ENCODE measurements at places on chromosomes 7 and 10.

GRCh38 chr10:26488344-26488743 lies 50.2 kb downstream of the APBB1IP start:
- DNase-seq: no peak

DNA sequence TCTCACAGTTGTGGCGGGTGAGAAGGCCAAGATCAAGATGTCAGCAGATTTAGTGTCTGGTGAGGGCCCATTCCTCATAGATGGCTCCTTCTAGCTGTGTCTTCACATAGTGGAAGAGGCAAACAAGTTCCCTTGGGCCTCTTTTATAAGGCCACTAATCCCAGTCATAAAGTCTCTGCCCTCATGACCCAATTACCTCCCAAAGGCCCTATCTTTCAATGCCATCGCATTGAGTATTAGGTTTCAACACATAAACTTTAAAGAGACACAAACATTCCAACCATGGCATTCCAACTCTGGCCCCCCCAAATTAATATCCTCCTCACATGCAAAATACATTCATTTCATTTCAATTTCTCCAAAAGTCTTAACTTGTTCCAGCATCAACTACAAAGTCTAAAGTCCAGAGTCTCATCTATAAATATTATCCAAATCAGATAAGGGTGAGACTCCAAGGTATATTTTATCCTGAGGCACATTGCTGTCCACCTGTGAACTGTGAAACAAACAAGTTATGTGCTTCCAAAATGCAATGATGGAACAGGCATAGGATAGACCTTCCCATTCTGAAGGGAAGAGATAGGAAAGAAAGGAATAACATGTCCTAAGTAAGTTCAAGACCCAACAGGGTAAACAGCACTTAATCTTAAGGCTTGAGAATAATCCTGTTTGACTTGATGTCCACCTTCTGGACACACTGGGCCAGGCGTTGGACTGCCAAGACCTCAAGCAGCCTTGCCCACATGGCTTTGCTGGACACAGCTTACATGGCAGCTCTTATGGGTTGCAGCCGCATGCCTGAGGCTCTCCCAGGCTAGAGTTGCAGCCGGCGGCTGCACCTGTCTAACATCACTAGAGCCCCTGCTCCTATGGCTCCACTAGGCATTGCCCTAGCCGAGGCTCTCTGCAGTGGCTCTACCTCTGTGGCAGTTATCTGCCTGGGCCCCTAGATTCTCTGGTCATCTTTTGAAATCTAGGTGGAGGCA lies 312.8 kb downstream of the TNS3 start:
- no peak for DNase-seq

DNA sequence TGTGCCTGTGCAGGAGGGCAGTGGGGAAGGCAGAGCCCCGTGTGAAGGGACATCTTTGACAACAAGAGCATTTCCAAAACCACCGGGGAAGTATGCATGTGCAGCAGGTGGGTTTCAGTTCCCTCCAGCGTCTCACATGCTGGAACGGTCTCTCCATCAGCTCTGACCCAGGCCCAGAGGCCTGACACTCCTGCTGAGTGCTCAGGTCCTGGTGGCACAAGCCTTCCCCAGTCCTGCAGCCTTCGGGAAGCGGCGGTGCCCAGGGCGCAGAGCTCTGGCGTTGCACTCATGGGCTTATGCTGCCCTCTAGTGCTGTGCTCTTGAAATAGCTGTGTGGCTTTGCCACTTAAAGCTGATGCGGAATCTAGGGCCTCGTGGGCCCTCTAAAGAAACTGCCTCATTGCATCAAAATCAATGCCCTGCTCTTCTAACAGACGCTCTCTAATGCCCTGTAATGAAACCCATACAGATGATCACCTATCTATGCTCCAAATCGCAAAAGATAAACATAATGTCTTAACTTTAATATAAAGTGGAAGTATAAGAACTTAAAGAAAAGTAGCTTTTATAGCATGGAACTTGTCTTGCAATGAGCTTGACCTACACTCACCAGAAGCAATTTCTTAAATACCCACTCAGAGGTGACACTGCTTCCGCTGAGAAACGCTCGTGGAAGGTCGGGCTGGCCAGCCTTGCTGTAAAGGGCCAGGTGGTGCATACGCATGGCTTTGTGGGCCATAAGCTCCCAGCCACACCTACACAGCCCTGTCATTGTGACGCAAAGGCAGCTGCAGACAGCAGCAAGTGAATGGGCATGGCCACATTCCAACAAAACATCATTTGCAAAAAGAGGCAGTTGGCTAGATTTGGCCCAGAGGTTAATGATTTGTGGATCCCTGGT lies 38.6 kb downstream of the CLRN3 start:
- peak; percentile 74 for DNase-seq

- DNase-seq: no peak
Observed at GRCh38 chr10:974038-974784, 14.0 kb upstream of the GTPBP4 start.

- no peak for DNase-seq
Observed at GRCh38 chr10:102322914-102323313, 72.6 kb upstream of the NFKB2 start.

DNA sequence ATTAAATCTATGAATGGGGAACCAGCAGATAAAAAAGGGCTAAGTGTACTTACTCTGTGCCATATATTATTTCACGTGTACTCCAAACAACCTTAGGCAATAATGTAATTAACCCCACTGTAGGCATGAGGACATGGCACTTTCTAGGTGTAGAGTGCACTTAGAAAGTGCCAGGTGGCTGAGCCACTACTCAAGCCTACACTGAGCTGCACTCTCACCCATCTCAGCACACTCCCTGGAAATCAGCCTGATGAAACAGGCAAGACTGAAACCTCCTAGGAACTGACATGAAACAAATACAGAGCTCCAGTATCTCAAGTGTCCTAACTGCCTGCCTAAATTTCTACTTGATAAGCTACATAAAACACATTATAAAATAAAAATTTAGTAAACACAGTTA lies 147.4 kb downstream of the KMT2E start:
- no peak for DNase-seq

- no peak for DNase-seq
Observed at GRCh38 chr7:151682831-151683614, 163.3 kb upstream of the RHEB start.

- no peak for DNase-seq
Observed at GRCh38 chr10:77084431-77085144, 553.0 kb downstream of the KCNMA1 start.

DNA sequence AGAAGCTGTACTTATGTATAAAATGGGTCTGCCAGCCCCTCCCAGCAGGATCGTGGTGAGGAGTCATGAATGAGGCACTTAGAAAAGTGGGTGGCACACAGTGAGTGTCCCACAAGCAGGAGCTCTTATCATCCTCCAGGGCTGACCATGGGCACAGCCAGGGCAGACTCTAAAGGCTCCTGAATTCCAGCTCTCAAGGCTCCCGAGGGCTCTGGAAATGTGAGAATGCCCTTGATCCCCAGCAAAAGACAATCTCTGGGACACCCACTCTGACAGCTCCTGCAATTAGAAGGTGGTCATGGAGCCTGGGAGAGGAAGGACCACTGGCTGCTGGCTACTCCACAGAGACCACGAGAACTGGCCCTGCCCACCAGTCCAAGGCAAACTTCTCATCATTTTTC lies 1.6 kb downstream of the VSTM4 start:
- DNase-seq: no peak

DNA sequence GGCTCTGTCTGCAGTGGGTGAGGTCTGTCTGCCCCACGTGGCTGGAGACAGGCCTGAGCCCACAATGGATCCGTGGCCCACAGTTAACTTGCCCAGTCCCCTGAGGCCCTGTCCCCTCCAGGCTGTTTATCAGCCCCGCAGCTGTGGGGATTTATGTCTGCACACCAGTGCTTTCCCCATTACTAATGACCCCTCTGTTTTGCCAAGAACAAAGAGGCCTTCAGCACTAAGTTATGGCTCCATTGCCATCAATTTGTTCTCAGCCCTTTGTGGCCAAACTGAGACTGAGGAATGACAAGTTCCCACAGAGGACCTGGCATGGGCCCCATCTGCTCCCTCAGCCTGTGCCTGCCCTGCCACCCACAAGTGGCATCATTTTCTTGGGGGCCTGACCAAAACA lies 138.2 kb downstream of the C10orf105 start:
- no peak for DNase-seq

DNA sequence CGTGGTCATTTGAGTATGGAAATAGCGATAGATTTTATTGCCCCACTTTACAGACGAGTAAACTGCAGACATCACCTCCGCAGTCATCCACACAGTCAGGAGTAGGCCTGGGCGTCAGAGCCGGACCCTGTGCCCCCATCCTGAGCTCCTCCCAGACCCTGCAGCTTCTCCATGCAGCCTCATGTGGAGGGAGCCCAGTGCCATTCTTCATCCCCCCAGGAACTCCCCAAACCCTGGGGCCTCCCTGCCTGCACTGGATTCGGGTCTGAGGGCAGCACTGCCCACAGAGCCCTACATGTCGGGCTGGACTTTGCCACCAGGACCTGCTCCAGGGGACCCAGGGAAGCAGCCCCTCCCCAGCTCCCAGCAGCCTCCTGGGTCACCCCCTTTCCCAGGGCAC lies 100.8 kb downstream of the MKI67 start:
- DNase-seq: no peak

GRCh38 chr7:121132940-121133339 lies 144.4 kb downstream of the CPED1 start:
- no peak for DNase-seq

DNA sequence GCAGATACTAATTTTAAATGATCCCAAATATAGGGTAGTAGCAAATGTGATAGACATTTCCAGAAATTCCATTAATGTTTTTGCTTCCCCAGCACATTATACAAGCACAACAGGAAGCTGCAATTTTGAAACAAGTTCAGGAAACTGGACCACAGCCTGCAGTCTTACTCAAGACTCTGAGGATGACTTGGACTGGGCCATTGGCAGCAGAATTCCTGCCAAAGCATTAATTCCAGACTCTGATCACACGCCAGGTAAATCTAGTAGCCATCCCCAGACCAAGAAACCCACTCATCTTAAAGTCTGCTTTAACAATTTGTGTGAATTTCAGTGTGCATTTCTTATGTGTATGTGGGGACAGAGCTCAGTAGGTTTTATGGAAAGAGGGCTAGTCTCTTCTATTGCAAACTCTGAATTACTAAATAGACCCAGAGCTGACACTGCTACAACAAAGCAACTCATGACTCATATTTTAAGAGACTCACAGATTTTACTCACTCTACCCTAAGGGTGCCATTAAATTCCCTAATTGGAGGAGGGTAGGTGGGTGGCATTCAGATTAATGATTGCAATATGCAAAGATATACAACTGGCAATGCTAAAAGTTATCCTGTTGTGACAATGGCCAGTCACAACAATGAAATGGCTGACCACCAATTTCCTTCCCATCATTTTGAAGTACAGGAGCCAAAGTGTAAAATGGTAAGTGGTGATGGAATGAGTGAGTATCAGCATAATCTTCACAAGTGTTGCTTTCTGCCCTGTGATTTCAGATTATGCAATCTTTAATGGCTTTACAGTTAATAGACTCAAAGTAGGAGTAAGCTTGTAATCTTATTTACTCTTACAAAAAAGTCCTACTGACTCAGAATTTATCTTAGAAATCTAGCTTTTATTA lies 317.6 kb upstream of the PLXDC2 start:
- no peak for DNase-seq

- no peak for DNase-seq
Observed at GRCh38 chr7:135508883-135509588, 866 bp downstream of the CNOT4 start.

GRCh38 chr7:148540041-148540738 lies 50.4 kb upstream of the C7orf33 start:
- peak; percentile 57 for DNase-seq

- peak; percentile 95 for DNase-seq
Observed at GRCh38 chr10:61750943-61751471, 88.3 kb downstream of the CABCOCO1 start.

DNA sequence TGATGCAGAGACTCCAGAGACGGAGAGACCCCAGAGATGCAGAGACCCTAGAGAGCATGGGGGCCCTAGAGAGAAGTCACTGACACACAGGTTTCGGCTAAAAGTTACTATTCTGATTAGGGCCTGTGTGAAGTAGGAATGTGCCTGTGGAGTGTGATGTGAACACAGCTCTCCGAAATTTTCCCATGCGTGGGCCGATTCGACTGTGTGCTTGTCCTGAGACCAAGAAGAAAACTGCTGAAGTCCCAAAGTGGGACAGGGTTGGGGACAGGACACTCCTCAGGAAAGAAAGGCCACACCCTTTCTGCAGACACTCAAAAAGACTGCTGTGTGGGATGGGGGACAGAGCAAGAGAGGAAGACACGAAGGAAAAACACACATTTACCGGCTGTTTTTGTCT lies 533.5 kb downstream of the PTPRN2 start:
- no peak for DNase-seq

DNA sequence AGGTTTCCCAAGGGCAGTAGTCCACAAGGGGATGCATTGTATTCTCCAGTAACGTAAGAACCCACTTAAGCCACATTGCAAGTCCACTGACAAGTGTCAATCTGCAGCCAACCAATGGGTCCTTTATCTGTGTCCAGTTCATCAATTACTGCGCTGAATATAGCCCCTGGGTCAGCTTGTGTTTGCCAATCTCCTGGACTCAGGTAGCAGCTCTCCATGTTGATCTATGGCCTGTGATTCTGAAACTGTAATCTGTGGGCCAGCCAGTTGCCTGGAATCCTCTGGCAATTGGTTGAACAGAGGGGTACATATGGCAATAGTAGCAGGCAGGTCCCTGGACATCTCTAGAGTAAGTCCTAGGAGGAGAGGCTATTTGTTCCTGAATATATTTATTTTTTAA lies 8.8 kb upstream of the TMEM248 start:
- no peak for DNase-seq

DNA sequence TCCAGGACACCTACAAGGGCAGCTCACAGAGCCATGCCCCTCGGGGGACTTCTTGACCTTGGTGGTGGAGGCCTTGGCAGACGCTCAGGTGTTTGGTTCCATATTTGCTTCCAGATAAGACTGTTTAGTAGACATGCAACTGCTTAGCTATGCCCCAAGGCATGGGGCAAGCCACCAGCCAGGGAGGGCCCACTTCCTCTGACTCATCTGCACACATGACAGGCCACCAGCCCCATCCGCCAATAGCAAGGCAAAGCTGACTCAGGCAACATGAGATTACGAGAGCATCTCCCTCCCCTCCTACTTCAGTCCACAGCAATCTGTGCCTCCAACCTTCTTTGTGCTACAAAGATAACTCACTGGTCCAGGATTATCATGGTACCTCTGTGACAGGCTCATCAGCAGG lies 54.9 kb downstream of the KCNMA1 start:
- DNase-seq: no peak

DNA sequence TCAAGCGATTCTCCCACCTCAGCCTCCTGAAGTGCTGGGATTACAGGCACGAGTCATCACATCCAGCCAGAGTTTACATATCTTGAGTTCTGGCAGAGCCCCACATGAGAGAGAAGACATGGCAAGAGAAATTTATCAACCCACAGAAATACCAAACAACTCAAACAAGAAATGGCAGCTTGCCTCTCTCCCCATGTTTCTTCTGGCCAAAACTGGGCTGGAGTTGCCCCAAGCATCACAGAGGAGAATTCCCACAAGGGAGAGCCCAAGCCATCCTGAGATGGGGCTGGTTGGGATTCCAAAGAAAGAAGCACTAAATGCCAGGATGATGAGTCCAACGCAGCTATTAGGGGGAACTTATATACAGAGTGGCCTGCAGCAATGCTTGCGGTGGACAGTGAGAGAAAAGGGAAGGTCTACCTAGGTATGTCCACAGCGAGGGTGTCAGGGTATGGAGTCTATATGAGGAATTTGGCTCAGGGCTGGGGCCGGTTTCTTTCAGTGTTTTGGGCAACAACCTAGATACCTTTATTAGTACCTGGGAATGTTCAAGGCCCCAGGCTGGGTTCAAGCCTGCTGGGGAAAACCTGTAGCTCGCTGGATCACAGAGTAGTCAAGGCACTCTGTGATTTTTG lies 14.5 kb upstream of the PAX4 start:
- no peak for DNase-seq
